ENCODE measurements at places on chromosomes 13 and 19.

DNA sequence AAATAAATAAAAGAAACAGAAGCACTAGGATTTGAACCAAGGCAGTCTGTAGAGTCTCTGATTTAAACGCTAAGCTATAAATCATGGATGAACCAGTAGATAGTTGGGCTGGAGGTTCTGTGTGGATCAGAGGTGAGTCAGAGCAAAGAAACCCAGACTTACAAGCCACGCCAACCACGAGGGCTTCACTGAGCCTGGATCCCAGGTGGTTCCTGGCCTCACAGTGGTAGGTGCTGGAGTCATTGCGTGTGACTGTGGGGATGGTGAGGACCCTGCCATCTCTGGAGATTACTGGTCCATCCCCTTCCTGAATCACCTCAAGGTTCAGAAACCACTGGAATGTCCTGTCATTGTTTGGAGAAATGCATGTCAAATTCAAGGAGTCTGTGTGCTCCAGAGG is 19.3 kb upstream of the CEACAM20 start:
- DNase-seq, result no peak

GRCh38 chr13:38398711-38399493 is 49.3 kb downstream of the UFM1 start:
- DNase-seq, result no peak

DNA sequence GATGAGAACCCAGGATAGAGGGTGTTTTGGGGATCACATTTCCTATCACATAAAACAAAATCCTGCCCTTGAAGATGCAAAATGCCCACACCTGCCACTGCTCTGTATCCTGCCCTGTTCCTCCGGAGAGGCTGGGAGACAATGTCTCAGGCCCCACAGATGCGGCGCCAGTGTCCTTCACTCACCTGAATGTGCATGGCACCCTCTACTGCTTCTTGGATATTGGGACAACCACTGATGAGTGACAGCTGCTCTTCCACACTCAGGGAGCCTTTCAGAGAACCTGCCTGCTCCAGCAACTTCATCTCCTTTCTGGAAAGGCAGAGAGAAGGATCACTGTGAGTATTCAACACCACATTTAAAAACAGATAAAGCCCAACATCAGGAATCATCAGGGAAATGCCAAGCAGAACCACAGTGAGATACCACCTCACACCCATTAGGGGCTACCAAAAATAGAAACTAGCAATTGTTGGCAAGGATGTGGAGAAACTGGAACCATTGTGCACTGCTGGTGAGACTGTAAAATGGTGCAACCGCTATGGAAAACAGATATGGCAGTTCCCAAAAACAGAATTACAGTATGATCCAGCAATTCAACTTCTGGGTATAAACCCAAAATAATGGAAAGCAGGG is 36.4 kb downstream of the CRYL1 start:
- DNase-seq, result peak; percentile 79

GRCh38 chr13:31172001-31172400 is 10.3 kb upstream of the HSPH1 start:
- DNase-seq, result no peak

DNA sequence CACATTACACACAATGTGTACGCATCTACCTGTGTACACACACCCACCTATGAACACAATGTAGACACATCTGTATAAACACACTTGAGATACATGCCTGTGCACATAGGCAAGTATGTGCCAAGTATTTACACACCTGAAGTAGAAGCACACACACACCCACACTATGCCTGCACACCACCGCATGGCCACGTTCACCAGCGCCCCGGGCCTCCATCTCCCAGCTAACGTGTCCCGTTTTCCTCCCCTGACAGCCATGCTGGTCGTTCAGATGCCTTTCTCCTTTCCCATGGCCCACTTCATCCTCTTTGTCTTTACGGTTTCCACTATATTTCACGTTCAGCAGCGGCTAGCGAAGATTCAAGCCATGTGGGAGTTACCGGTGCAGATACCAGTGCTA is 6.9 kb downstream of the FUT2 start:
- DNase-seq, result no peak

DNA sequence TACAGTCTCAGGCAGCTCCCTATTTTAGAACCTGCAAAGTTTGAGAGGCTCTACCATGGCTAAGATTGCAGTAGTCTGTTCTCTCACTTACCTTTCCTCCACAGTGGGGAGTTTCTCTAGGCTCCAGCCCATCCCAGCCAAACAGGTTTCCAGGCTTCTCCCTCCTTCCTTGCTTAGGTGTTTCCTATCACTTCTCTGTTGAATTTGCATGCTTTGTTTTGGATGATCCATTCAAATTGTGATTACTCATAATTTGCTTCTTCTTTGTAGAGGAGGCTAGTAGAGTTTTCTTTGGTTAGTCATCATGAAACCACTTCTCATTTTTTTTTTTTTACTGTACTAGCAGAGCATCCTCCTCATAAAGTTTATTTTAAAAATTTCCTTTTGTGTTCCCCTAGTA is 1242.2 kb upstream of the MIR17HG start:
- DNase-seq, result no peak

- no peak for DNase-seq
These were observed 31.1 kb downstream of the NFIC start for GRCh38 chr19:3397266-3398022.

DNA sequence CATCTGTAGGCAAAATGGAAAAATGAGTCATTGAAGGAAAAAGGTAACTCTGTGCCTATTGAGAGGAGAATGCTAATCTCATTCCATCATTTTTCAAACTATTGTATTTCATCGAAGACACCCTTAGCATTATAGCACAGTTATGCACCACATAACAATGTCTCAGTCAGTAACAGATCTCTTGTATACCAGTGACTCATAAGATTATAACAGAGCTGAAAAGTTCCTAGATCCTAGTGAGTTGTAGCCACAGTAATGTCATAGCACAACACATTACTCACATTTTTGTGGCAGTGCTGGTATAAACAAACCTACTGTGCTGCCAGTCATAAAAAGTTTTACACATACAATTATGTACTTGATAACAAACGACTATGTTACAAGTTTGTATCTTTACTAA is 1077.6 kb downstream of the DIAPH3 start:
- no peak for DNase-seq

DNA sequence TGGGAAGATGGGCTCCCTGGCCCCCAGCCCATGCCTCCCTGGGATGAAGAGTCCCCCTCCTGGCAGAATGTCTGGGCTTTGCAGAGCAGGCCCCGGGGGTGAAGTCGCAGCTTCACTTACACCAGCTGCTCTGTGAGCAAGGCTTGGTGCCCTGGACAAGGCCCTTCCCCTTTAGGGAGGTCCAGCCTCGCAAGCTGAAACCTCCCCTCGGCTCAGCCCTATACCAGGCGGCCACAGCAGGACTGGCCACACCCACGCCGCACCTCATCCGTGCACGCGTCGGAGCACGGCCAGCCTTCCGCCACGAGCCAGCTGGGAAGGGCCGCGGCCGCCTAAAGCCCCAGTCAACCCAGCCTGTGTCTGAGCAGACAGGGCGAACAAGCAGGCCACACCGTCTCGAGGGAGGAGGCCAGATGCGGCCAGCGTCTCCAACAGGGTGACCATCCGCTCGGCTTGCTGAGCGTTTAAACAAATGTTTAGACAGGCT is 83.2 kb upstream of the MCF2L start:
- peak; percentile 94 for DNase-seq

DNA sequence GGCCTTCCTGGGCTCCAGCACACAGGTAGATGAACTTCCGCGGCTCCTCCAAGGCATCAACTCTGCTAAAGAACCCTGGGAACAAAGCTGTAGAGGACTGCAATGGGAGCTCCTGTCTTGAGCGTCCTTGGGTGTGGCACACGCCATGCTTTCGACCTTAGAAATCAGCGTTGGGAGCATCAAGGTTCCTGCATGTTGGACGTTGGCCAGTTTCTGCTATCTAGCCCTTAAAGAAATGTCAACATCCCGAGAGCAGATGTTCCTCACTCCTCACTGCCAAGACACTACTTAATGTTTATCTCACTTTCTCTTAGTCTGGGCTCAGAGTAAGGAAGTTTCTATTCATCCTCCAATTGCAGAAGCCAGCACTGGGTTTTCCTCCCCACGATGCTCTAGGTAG is 70.6 kb upstream of the MEDAG start:
- DNase-seq, result no peak

- no peak for DNase-seq
These were observed 214.0 kb downstream of the UQCRFS1 start for GRCh38 chr19:28998974-28999373.

GRCh38 chr13:31015199-31015598 is 82.7 kb downstream of the TEX26 start:
- no peak for DNase-seq

GRCh38 chr19:45168767-45169351 is 8.1 kb upstream of the NKPD1 start:
- DNase-seq, result peak; percentile 56

- DNase-seq, result no peak
These were observed 72.4 kb upstream of the EDNRB start for GRCh38 chr13:77991003-77991402.

DNA sequence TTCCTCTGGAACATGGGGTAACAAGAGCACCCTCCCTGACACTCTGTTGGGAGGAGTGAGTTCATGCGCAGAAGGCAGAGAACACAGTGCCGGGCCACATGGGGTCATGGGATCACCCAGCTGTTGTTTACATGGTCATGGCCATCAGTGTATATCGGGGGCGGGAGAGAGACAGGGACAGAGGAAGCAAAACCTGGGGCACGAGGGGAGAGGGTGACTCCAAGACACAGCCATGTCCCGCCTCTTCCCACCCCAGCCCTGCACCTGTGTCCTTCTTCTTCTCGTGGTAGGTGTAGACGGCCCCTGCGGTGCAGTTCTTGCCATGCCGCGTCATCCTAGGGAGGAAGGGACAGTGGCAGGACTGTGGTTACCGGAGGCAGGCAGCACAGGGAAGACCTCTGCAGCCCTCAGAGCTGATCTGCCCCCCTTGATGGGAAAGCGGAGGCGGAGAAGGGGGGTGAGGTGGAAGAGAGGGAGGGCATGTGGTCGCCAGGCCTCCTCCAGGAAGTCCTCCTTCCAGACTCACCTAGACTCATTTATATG is 19.9 kb downstream of the NOSIP start:
- no peak for DNase-seq

DNA sequence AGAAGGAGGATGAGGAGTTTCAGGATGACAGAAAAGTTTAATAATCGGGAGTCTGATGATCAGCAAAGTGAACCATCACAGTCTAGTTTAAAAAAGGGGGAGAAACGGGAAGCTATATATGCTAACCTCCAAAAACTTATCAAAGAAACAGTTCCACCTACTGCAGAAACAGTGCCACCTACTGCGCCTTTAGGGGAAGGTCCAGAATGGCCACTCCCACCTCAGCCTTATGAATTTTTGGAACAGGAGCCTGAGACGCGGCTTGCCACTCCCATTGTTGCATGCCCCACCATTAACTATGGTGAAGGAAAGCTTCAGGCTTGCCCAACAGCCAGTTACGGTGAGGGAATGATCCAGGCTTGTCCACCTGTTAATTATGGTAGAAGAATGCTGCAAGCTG is 929.0 kb downstream of the SLITRK6 start:
- no peak for DNase-seq

DNA sequence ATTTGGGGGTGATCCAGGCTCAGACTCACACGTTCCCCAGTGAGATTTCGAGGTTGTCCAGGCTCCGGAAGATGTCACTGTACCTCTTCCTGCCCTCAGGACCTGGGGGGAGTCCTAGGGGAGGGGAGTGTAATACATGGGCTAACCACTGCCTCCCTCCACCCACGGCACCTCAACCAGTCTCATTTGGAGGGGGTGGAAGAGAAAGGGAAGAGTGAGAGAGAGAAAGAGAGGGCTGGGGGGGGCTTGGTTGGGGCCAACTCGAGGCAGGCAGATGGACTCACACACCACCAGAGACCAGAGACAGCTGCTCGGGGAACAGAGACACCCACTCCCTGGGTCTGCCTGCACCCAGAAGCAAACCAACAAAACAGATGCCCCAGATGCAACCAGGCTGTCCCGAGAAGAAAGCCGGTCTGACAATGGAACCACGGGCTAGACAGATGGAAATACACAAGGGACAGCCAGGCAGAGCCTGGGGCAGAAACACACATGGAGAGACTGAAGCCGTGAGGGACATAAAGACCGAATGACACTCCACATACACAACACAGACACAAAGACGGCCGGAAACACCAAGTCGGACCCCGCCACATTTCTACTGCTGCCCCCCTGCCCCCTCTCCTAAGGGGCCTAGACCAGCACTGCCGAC is 825 bp downstream of the GMIP start:
- no peak for DNase-seq

DNA sequence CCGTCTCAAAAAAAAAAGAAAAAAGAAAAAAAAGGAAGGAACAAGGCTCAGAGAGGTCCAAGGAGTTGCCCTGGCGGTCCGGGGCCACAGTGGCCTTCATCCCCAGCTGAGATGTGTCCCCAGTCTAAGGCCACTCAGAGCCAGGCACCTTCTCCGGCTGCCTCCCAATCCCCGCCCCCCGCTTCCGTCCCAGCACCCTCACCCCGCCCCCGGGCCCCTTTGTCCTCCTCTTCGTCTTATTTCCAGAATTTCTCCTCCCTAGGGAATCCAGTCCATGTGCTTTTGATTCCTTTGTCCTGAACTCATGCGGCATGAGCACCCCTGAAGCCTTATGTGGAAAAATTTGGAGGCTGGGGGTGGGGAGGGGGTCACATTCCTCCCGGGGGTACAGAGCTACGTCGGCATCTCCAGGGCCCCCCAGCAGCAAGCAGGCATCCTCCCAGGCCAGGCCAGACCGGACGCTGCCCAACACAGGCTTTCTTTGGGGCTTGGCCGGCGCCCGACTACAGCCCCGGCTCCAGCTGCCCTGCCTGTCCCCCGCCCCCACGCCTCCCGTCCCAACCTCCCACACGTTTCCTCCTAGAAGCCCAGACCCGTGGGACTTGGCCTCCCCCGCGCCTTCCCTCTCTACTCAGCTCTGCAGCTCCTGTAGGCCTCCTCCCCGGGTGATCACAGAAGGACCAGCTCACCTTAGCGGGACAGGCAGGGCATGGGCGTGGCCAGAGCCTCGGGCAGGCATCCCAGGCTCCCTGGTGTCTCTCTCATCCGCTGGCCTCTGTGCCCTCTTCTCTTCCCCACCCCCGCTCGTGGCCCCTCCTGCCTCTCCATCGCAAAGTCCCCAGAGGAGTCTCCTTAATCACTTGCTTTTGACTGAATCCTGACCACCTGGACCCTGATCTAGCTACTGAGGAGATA is 17.8 kb upstream of the ADGRE5 start:
- DNase-seq, result peak; percentile 39

- DNase-seq, result no peak
These were observed 5.4 kb downstream of the TYK2 start for GRCh38 chr19:10374931-10375330.

All from SHP77 (cell line).